ENCODE measurements at places on chromosomes 4 and X.

DNA sequence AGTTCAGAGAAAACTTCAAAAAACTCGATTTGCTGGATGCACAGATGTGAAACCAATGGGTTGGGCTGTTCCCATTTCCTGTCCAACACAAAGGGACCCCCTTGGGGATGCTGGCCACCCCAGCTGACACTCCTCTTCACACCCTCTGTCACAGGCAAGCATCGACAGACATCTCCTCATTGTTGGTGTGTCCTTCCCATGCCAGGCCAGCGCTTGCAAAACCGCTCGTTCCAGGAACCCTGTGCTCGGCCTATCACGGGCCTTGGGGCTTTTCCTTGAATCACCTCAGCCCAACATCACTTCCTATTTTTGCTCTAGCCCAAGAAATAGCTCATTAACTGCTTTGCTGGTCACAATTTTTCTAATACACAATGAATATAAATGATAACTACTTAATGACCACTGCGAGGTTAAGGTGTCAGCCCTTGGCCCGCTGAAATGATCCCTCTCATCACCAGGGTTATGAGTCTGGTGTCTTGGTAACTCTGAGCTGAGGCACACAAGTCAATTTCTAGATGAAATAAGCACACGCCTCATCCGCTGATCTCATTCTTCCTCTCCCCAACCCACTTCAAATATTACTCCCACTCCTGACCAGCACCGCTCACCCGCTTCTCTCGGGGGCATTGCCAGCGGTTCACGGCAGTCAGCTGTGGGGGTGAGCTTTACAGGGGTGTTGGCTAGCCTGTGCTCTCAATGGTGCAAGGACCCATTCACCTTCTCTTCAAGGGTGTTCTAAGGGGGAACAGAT lies 32.3 kb downstream of the BCOR start:
- DNase-seq, result no peak

- DNase-seq, result no peak
Measured at GRCh38 chr4:168739886-168740285, 243.0 kb downstream of the PALLD start.

- no peak for DNase-seq
Measured at GRCh38 chrX:144627947-144628346, 619.4 kb upstream of the SPANXN1 start.

DNA sequence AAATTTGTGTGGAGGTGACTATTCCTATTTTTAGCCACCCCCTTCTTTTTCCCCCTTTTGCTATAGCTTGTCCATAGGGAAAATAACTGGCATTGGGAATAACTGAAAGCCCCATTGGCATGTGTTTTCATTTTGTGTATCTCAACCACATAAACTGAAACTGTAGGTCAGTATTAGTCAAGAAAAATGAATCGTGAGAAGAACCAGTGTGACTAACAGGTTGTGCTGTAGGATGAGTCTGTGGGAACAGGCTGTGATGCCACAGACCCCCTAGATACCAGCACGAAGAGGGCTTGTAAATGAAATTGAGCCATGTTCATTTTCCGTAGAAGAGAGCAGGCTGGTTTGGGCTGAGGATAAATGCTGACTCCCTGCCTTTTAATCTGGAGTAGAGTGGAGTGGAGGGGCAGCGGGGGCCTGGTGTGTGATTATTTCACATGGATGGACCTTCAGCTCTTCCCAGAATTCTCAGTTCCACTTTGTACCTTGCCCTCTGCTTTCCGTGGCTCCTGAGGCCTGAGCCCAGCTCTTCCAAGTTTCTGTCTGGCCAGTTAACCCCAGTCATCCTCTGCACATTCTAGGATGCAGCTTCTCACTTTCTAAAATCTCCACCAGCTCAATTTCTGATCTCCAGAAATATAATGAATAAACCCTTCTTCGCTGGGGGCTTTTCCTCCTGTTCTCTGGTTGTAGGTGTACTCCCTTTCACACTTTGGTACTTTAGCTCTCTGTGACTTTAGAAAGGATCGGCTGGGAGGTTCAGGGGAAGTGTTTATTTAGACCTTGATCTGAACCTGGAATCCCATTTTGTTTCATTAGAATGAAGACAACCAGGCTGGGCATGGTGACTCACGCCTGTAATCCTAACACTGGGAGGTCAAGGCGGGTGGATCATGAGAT lies 37.3 kb downstream of the DCUN1D4 start:
- no peak for DNase-seq

GRCh38 chr4:88447371-88448095 lies 9.4 kb upstream of the HERC5 start:
- no peak for DNase-seq

DNA sequence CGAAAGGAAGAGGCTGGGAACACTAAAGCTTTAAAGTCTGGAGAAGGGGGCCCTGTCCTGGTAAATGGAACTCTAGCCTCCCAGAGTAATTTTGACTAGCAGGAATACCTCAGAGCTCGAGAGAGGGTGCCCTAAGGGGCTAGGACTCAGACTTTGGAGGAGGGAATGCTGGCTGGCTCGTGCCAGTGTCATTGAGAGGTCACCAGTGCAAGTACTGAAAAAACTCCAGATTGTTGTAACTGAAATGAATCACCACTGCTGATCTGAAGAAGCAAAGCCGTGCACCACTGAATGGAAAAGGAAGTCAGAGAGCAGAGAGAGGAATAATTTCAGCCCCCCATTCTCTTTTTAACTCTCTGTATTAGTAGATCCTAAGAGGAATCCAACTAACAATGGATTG lies 690.2 kb downstream of the FAT4 start:
- DNase-seq, result no peak

DNA sequence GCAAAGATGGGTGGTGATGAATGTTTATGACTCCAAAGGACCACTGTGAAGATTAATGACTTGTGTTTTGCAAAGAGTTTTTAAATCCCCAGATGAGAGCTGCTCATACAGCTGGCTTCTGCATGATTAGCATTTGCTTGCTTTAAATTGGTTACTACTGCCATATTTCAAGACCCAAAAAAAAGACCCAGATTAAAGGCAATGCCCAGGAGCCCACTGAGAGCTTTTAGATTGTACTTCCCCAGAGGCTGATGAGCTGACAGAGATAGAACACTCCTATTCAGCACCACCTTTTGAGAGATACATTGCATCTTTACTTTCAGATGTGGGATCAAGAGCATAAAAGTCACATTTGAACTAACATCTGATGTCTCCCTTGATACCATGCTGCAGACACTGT lies 142.0 kb downstream of the HNRNPD start:
- no peak for DNase-seq

DNA sequence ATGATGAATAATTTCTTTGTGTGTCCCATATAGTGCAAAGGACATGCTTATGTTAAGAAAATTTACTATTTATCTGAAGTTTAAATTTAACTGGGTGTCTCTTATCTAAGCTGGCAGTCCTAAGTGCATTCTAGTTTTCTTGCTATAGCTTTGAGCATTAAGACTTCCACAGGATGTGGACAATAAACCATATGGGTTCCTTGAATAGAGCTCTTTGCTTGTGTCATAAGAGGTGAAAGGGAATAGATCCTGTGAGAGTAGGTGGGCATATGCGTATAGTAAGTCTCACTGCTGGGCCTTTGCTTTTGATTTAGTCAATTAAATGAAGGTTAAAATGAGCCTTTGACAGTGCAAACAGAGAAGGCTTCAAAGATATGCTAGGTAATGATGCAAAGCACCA lies 223.4 kb upstream of the GYPA start:
- no peak for DNase-seq

DNA sequence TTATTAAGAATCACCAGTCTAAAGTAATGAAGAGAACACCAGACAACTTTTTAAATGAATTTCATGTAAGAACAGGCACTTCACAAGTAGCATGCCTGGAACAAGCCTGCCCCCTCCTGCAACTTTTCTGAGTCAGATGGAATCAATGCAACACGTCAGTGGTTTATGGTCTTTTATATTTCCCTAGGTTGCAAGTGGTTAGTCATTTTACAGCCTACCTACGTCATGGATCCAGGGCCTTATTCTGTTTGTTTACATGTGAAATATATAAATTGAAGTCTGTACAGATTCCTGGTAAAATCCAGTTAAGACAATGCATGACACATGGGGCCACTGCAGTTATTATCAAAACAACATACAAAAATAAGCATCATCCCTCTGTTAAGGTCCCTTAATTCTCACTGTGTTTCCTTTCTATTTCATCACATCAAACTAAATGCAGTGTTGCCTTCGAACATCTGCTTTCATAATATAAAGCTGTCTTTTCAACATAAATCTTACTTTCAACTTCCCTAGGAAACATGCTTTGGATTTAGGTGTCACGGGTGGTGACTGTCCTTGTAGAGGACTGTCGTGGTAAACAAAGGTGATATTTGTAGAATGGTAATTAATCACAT lies 309.3 kb downstream of the FRMPD4 start:
- DNase-seq, result no peak

GRCh38 chr4:31283679-31284078 lies 563.5 kb downstream of the PCDH7 start:
- no peak for DNase-seq
